ENCODE measurements at places on chromosomes 6 and 20. TPM values are rescaled to one million over a fixed set of nuclear protein-coding genes. Genes with fewer than 3 reads are reported as not detected.

GRCh38 chr6:156538875-156539660, 238.1 kb upstream of the ARID1B start:
- DNase-seq: no peak

DNA sequence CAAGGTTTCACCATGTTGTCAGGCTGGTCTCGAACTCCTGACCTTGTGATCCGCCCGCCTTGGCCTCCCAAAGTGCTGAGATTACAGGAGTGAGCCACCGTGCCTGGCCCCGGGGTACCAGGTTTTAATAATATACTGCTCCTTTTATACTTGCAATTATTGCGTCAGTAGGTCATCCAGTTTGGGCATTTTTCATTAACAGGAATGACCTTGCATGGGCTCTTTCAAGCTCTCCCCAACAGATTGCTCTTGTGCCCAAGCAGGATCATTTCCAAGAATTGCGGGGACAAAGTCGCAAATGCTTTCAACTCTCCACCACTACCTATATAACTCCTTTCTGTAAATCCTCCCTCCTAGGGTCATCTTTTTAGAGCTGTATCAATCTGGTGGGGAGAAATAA, 23.8 kb downstream of the STK38 start:
- DNase-seq: no peak

Gene NKAPL
- 5.1 TPM for total RNA-seq

DNA sequence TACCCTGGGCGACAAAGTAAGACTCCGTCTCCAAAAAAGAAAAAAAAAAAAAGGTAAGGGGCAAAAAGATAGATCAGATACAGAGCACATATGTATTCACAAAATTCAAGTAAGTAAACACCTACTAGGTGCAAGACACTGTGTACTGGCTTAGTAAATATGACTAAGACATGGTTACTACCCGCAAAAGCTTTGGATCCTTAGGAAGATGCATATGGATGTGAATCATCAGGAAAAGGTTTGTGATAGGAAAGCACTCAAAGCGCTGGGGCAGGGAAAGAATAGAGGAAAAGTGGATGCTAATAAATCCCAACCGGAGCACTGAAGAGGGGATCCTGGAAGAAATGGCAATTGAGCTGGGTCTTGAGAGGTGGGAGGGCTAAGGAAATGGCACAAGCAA, 118.8 kb upstream of the FAM184A start:
- no peak for DNase-seq

Gene NSFL1C
- 34.3 TPM for total RNA-seq

Measured in right atrium auricular region (tissue), 2 donors.